Transverse colon (tissue), 4 donors: ENCODE measurements at places on chromosomes 12 and 14.
A peak's percentile ranks its signal among the peaks of the same experiment; 100 is the strongest.

DNA sequence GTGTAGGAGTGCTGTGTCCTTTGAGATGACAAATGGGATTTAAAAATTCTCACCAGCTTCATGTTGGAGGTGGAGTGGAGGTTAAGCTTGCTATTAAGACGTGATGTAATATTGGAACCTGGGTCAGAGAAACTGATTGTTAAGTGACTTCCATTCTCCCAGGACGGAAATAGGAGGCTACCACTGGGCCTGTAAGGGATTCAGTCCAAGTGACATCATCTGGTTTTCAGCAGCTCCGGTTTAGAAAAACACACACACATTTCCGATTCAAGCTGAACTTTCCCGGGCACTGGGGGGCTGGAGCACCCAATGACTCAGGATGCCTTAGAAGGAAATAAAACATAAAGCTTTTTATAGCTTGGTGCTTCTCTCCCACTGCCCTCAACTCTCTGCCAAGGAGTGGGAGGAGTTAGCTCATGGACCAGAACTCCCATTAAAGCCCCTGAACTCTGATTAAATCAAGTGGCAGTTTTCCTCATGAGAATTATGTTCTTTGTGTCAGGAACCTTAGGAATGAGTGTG lies 12.4 kb downstream of the CALM1 start:
- peak; percentile 39 for DNase-seq

DNA sequence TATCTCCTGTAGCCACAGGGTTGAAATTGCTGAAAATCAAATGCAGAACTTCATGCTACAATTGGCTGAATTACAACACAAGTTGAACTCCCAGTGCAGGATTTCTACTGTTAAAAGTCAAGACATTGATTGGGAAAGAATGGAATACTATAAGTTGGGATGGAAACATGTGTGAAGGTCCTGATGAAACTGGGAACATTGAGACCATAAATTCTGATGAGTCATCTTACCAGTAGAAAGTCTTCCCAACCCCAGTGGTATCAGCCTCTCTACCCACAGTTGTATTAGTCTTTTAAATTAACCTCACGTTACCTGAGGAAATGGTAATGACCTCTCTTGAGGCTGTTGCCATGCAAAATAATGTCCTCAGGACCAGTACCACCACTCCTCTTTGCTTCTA lies 27.4 kb upstream of the DYRK2 start:
- no peak for DNase-seq

DNA sequence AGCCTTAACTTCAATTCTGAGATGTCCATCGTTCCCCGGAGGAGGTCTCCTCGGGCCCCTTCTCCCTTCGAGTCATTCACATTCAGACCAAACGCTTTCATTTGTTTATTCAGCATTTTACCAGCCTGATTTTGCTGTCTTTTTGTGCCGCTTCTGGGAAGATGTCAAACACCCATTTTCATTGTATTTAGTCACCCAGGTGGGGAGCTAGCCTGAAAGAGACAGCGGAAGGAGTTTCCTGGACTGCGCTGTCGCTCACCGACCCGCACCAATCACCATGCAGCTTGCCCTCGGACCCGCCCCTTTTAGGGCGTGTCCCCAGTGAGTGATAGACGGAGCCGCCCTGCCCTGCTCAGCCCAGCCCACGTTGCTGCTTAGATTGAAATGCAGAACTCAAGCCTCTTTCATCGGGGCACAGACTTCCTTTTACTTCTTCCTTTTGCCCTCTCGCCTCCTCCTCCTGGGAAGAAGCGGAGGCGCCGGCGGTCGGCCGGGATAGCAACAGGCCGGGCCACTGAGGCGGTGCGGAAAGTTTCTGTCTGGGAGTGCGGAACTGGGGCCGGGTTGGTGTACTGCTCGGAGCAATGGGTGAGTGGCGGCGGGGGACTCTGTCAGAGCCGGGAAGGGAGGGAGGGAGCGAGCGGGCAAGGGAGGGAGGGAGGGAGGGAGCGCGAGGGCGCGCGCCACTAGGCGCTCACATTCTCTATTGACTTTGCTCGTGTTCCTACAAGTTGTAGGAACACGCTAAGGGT lies at the start of gene PAX9:
TSS of gene PAX9 (plus strand) at position 355 of the 752 bp plus-strand sequence. CDS start at position 585, 230 bp downstream.
- peak; percentile 86 for DNase-seq

DNA sequence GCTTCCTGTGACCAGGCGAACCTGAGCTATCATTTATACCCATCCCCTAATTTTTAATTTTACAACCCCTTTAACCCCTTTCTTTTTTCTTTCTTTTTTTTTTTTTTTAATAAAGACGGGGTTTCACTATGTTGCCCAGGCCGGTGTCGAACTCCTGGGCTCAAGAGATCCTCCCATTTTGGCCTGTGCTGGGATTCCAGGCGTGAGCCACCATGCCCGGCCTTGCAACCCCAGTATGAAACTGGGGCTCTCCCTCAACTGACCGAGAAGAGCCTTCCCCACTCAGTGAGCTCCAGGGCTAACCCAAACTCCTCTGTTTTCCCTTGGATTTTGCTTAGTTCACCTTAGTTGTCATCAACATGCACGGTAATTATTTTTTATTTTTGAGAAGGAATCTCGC lies 992 bp downstream of the CPSF2 start:
- no peak for DNase-seq

DNA sequence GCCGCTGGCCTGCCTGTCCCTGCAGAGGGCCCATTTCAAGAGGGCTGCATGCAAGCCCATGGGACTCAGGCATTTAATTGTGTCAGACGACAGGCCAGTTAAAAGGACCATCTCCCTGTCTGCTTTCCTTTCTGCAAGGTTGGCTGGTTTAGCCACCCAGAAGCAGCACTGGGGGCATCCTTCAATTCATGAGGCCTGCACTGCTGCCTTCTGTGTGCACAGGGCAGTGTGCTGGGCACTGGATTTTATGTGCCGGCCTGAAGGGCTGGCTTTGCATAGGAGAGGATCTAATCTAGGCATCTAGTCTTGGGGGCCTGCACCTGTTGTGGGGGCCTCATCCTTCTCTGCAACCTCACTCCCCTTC lies 114.1 kb upstream of the FKBP4 start:
- no peak for DNase-seq

GRCh38 chr14:88630565-88630964 lies 67.7 kb downstream of the ZC3H14 start:
- no peak for DNase-seq

DNA sequence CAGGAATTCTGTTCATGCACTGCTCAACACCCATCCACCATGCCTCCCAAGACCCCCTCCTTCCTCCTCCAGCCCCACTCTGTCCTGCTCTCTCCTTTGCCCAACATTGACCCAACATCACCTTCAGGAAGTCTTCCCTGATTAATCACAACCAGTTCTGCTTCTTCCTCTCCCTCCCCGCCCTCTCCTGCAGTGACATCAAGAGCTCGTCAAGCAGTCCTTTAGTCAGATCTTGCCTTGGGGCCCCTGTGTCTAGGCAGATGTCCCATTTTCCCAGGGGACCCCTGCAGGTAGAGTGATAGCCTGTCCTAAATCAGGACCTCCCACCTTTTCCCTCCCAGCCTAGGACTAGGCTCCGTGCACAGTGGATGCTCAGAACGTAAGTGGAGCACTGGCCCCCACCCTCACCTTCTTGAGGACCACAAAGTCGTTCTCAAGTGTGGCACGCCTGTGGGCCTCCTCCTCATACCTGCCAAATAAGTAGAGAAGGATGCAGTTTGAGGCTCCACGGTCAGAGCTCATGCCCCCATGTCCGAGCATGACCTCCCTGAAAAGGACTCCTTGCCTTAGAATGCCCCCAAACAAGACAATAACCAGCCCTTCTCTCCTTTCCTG lies 2.3 kb downstream of the KRT78 start:
- DNase-seq: no peak

GRCh38 chr14:93943052-93943451 lies 15.9 kb downstream of the FAM181A start:
- DNase-seq: no peak

DNA sequence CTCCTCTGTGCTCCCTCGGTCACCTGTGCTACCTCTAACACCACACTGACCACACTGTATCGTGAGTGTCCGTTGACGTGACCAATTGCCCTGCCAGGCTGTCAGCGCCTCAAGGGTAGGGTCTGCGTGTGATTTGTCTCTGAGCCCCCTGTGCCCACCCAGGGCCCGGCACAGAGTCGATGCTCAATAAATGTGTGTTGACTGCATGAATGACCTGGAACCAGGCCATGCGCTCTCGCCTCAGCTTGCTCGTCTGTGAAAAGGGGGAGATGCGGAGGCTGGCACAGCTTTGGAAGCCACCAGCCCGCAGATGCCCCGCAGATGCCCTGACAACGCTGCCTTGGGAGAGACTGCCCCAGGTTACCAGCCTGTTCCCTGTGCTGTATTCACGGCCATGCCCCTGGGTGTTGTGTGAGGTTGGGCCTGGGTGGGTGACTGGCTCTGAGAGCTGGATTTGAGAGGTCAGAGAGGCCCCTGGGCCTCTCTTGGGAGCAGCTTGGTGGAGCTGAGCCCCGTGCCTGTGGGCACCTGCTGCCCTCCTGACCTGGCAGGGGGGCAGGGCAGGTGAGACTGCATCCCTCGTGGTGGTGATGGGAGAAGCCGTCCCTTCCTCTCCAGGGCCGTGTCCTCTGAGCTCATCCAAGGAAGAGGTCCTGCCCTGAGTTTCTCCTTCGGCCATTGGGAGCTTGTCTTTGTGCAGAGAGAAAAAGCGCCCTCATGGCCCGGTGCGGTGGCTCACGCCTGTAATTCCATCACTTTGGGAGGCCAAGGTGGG lies 43.2 kb downstream of the CYP46A1 start:
- DNase-seq: no peak

DNA sequence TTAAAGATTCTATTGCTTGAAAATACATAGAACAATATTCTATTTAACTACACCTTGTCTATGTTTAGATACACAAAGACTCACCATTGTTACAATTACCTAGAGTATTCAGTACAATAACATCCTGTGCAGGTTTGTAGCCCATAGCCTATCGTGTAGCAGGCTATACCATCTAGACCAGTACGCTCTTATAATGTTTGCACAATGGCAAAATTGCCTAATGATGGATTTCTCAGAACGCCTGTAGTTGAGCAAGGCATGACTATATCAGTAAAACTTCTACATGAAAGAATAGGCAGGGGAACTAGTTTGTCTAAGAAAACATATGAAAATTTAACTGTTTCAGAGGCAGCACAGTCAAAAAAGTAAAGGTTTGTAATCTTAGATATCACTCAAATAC lies 375.9 kb downstream of the DAD1 start:
- no peak for DNase-seq

- DNase-seq: no peak
Measured at GRCh38 chr14:30559638-30560091, 707 bp downstream of the G2E3 start.

GRCh38 chr12:105253866-105254513 lies 18.0 kb upstream of the APPL2 start:
- DNase-seq: no peak

DNA sequence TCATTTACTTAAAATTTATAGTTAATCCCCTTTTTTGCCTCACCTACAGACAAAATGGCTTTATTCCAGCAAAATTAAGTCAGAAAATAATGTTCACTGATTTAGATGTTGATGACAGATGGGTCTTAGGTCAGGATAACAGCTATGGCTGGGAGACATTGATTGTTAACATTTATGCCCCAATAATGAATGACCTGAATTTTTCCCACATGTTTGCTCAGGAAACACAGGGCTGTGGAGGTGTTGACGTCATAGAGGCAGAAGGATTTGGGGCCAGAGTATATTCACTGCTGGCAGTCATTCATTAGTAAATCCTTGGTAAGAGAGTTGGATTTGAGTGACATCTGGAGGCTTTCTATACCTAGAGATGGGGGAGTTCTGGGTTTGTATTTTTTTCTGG lies 121.3 kb downstream of the PDE3A start:
- no peak for DNase-seq

DNA sequence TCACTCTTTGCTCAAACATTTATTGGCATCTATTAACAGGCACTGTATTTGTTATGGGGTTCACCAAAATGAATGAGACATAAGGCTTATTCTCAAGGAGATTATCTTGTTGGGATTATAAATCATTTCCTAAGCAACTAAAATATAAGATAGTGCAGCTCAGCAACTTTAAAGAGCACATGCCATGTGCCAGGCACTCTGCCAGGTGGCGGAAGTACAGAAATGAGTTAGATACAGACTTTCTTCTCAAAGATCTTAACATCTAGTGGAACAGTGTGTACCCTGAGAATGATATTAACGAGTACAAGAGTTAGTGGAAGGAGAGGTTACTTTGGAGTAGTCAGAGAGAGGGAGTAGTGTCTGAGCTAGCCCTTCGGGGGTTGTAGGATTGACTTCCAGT lies 28.4 kb upstream of the TOMM20L start:
- DNase-seq: no peak

GRCh38 chr14:70811050-70811449 lies 1.7 kb upstream of the MAP3K9 start:
- no peak for DNase-seq

DNA sequence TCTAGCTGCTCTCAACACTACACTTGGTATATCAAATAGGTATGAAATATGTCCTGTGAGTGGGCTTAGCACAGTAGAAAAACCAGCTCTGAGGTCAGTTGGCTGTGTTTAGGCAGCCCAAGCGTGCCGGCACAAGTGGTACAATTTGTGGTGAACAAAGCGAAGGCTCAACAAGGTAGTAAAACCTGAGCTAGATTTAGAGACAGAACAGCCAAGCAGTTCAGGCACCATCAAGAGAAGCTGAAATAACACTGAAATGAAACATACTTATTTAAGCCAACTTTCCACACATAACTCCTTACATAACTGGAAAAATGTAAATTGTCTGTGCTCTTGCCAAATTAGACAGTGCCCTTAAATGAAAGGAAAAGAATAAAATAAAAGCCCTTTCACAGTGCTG lies 596.8 kb upstream of the FBXO33 start:
- no peak for DNase-seq

- DNase-seq: no peak
Measured at GRCh38 chr12:101969-102878, 35.7 kb downstream of the IQSEC3 start.

DNA sequence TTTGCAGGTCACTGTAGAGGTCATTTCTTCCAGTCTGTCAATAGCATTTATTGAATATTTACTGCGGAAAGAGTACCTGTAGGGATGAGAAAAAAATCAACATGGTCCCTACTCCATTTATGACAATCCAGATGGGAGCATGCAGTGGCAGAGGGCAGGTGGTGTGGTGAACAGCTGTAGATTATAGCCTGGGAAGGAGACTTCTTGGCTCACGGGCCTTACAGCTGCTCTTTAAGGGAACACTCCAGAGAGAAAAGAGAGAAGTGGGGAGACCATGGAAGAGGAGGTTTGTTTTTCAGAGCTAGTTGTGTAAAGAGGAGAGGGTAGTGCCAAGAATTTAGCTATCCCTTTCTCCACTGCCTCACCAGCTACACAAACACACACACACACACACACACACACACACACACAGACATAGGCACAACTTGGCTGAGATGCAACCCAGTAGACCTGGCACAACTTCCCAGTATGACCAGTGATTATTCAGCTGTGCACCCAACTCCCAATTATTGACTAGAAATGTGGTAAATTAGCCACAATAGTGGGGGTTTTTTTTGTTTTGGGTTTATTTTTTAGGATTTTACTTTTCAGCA lies 41.0 kb downstream of the GPHB5 start:
- no peak for DNase-seq

- DNase-seq: no peak
Measured at GRCh38 chr14:96352708-96353107, 10.4 kb downstream of the ATG2B start.

- no peak for DNase-seq
Measured at GRCh38 chr12:95216711-95217376, 423 bp downstream of the FGD6 start.
